Left colon (tissue), 2 donors: ENCODE measurements at places on chromosomes 4 and X.

GRCh38 chr4:147054228-147054872 lies 108.7 kb upstream of the TTC29 start:
- no peak for DNase-seq

GRCh38 chrX:68999931-69000330 lies 165.3 kb downstream of the PJA1 start:
- no peak for DNase-seq

GRCh38 chr4:41744572-41745291 lies 3.8 kb downstream of the PHOX2B start:
- no peak for DNase-seq

DNA sequence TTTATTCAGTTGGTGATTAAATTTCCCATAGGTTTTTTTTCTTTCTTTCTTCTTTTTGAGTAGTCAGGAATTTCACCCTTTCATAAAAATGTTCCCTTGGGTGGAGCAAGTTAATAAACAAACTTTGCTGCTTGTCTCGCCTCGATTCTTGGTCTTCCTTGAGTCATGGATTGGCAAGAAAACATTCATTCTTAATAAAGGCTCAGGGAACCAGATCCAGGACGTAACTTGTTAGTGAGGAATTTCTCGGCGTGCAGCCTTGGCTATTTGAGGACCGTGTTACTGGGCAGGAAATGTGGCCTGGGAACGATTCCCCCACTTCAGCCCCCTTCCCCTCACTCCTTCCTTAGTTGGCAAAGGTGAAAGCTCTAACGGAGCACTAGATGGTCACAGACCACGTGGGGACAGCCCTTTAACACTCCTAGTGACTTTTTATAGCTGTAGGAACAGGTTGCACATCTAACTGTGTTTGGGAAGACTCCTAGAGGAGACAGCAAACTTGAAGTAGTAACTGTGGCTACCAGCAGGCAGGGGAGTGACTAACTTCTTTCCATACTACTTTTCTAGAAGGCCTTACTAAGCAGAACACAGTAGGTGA lies 106.8 kb downstream of the UCHL1 start:
- no peak for DNase-seq

GRCh38 chrX:134659761-134660160 lies 1.5 kb upstream of the PLAC1 start:
- no peak for DNase-seq

- DNase-seq, result no peak
Measured at GRCh38 chrX:73922856-73923455, 360.0 kb downstream of the CHIC1 start.

- DNase-seq, result no peak
Measured at GRCh38 chr4:7663075-7663541, 228.4 kb upstream of the PSAPL1 start.

GRCh38 chr4:8130346-8131066 lies 28.1 kb downstream of the ABLIM2 start:
- no peak for DNase-seq

GRCh38 chr4:53633608-53634007 lies 42.3 kb upstream of the LNX1 start:
- no peak for DNase-seq

- no peak for DNase-seq
Measured at GRCh38 chr4:55272589-55272988, 73.5 kb upstream of the SRD5A3 start.

- DNase-seq, result peak; percentile 58
Measured at GRCh38 chr4:6641164-6641970, 882 bp downstream of the MRFAP1 start.

- DNase-seq, result no peak
Measured at GRCh38 chr4:140372751-140373327, 607 bp upstream of the SCOC start.

- DNase-seq, result no peak
Measured at GRCh38 chr4:22764183-22764582, 71.4 kb downstream of the GBA3 start.

GRCh38 chr4:185339941-185340340 lies 55.8 kb downstream of the LRP2BP start:
- no peak for DNase-seq

GRCh38 chrX:120299928-120300327 lies 11.3 kb downstream of the TMEM255A start:
- no peak for DNase-seq

GRCh38 chr4:67292636-67293035 lies 252.7 kb downstream of the CENPC start:
- no peak for DNase-seq

DNA sequence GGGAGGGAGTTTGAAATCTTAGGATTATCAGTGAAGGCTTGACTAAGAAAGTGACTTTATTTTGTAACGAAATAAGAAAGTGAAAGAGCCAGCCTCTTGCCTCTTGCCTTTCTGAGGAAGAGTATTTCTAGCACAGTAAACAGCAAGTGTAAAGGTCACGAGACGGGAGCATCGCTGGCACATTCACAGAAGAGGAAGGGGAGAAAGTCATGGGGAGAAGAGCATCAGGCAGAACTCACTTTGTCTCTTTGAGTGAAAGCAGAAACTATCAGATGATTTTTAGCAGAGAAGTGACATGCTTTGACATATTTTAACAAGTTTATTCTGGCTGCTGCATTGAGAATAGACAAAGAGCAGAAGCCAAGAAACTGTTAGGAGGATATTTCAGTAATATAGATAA lies 313.8 kb downstream of the CAMK2D start:
- DNase-seq, result no peak

- no peak for DNase-seq
Measured at GRCh38 chrX:130531066-130531465, 129.3 kb downstream of the RBMX2 start.

DNA sequence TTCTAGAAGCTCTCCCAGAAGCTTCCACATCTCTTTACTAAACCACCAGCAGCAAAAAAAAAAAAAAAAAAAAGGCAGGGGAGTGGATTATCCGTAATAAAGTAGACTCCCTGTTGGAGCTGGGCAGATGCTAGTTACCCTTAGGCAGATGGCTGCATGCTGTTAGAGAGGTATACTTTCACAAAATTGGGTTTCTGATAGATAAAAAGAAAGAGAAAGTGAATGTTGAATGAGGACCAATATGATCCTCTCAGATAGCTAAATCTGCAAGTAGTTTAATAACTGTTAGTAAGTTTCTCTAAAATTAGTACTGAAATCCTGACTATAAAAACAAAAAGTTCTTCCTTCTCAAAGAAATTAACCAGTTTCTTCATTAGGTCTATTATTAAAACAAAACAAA lies 195.4 kb downstream of the ANAPC10 start:
- DNase-seq, result no peak

DNA sequence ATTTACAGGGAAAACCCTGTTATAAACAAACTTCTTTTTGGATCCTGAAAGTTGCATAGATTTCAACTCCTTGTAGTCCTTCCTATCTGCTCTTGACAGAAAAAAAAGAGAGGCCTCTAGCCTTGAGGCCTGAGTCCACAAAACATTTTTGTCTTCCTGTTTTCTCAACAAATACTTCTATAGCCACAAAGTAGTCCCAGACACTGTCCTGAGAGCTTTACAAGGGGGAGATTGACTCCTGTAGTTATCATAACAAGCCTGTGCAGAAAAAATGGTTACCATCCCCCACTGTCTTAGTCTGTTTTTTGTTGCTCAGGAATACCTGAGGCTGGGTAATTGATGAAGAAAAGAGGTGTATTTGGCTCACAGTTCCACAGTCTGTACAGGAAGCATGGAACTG lies 35.2 kb downstream of the PCDH7 start:
- no peak for DNase-seq

DNA sequence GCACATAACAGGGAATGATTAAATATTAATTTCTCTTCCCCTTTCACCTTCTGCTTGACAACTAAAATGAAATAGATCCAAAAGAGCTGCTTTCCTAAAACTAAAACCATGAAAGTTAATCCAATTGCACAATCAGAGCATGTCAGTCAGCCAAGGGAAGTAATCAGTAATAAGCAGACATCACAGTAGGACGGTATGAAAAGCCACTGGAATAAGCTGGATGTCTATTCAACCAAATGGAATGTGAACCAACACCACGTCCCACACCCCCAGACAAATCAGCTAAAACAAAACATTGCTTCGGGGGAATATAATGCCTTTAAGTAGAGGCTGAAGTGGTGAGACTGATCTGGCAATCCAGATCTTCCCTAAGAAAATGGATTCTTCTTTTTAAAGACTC lies 859.4 kb upstream of the FTHL17 start:
- no peak for DNase-seq

GRCh38 chr4:56048702-56049431 lies 100.1 kb downstream of the CEP135 start:
- DNase-seq, result peak; percentile 70

GRCh38 chrX:22666441-22666840 lies 333.3 kb upstream of the DDX53 start:
- DNase-seq, result peak; percentile 9

DNA sequence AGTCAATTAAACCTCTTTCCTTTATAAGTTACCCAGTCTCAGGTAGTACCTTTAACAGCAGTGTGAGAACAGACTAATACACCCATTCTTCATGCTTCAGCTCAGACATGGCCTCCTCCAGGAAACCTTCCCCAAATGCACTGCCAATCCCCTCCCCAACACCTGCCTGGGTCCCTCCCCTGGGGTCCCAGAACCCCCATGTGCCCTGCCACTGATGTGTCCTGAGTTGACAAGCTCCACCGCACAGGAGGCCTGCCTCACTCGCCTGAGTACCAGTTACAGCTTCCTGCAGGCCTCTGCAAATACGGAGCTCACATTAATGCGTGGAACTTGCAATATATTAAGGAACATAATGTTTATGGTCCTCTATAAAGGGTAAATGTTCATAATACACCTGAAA lies 34.9 kb upstream of the CRMP1 start:
- no peak for DNase-seq

- no peak for DNase-seq
Measured at GRCh38 chrX:6890544-6891261, 256.8 kb upstream of the STS start.

- no peak for DNase-seq
Measured at GRCh38 chrX:72358313-72358712, 52.6 kb upstream of the CITED1 start.

GRCh38 chrX:32525234-32525633 lies 686.1 kb downstream of the DMD start:
- no peak for DNase-seq

DNA sequence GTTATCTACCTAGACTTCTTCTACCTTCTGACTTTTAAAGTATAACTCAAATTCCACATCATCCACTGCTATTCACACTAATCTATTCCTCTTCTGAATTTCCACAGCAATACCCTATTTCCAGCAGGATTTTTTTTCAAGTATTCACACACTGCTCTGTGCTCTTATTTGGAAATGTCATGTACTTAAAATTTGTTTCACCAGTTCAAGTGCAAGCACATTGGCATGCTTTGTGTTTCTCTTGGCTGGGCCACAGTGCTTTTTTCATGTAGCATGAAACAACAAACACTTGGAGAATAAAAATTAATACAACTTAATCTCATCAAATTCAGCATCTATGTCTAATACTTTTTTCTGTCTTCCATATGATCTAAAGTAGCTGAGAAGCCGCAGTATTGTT lies 161.8 kb upstream of the PCDH18 start:
- DNase-seq, result no peak

GRCh38 chrX:73562458-73562857 lies 539 bp upstream of the CHIC1 start:
- DNase-seq, result no peak

- DNase-seq, result no peak
Measured at GRCh38 chr4:99161373-99162099, 17.4 kb upstream of the ADH4 start.

- no peak for DNase-seq
Measured at GRCh38 chrX:133994576-133994975, 9.2 kb upstream of the GPC3 start.

DNA sequence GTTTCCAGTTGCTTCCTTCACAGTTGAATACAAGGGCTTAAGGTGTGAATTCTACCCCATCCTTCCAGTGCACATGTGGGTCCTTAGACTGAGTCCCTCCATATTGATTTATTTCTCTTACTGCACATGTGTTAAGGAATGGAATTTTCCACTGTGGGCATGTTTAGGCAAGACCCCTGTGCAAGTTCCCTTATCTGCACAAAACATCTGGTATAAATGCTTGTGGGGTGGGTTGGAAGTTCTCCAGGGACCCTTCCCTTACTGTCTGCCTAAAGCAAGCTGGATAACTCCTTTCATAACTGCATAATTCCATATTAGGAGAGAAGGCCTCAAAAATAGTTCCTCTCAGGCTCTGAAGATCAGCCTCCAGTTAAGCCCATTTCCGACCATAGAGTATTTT lies 570.9 kb downstream of the ADGRL3 start:
- DNase-seq, result no peak

GRCh38 chrX:46444011-46444410 lies 101.2 kb downstream of the ZNF674 start:
- no peak for DNase-seq

- no peak for DNase-seq
Measured at GRCh38 chr4:141020801-141021261, 112.4 kb downstream of the RNF150 start.

DNA sequence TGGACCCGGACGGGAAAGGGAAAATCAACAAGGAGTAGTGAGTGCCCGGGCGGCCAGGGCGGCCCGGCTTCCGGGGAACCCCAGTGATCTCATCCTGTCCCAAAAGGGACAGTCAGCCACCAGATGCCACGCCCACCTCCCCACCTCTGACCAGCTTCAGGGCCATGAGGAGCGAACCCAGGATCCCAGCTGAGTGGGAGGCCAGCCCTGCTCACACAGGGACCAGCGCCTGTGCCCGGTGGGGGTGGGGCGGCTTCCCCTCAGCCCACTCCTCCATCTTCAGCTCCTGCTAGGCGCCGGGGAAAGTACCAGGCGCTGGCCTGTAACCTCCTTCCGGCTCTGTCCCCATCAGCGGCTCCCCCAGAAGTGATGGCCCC lies 6.2 kb downstream of the MYL5 start:
- peak; percentile 59 for DNase-seq

- DNase-seq, result no peak
Measured at GRCh38 chr4:477686-478085, 21.3 kb downstream of the ZNF721 start.

- peak; percentile 9 for DNase-seq
Measured at GRCh38 chrX:101759000-101759399, 99.3 kb upstream of the ARMCX2 start.

- DNase-seq, result no peak
Measured at GRCh38 chr4:626201-627091, 1.1 kb downstream of the PDE6B start.

- DNase-seq, result no peak
Measured at GRCh38 chr4:98318521-98318920, 57.3 kb downstream of the RAP1GDS1 start.

- DNase-seq, result no peak
Measured at GRCh38 chrX:108122748-108123147, 31.2 kb downstream of the ATG4A start.

- DNase-seq, result no peak
Measured at GRCh38 chr4:65592089-65592488, 78.2 kb downstream of the EPHA5 start.

- DNase-seq, result no peak
Measured at GRCh38 chrX:75544786-75545185, 21.9 kb upstream of the ZDHHC15 start.

DNA sequence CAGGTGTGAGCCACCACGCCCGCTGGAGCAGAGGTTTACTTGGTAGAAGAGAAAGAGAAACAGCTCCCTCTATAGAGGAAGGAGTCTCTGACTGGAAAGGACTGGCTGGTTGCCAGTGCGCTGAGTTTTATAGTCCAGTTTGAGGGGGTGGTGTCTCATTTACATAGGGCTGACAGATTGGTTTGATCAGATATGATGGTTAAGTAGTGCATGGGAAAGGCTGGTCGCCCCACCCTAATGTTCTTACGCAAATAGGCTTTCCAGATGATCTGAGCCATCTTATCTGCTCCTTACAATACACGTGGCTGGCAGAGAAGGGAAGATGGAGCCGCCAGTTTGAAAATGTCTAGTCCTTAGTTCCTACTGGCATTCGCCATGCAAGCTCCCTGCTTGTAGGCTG lies 439.5 kb downstream of the NAF1 start:
- peak; percentile 6 for DNase-seq

- no peak for DNase-seq
Measured at GRCh38 chr4:83369831-83370639, 35.4 kb upstream of the HPSE start.
